Stimulated activated CD8-positive, alpha-beta memory T cell treated with anti-CD3 and anti-CD28 coated beads, Interleukin-4, amount 100 ng/mL, for 1 hour (primary cell): ENCODE measurements at places on chromosomes 5 and 9.

DNA sequence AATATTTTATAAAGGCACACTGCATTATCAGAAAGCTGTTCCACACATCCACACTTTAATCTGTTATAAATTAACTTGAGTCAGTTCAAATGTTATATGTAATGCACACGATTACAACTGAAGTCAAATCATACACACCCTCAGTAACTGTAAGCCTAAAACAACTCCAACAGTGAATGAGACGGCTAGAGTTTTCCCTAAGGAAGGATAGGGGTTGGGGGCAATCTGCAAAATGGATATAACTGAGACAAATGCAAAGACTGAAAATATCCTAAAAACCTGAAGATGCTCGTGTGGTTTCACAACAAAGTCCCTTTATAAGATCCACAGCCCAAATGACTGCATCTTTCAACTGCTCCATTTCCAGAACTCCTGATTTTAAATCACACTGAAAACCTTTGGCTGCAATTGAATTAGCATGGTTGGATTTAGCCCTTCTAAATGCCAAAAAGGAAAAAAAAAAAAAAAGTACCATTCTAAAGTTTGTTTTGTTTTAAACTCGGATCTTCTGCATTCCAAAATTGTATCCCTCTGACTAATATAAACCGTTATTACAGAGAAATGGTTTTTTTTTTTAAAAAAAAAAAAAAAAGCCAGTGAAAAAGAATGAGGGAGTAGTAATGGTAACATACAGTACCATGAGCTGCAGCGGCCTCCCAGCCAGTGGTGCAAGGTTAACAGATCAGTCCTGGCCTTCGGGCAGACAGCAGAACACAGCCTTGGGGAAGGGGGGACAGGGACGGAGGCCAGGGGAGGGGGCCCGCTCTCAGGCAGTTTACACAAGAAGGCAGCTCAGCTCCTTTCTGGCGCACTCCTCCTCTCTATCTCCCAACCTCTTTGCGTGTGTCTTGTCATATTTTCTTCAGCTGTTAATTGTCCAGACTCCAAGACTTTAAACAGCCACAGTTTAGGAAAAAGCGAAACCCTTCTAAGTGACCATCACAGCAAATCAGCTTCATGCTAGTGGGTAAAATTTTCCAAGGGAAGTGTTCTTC is 166.1 kb downstream of the BNC2 start:
- DNase-seq: no peak

- DNase-seq: no peak
Measured at GRCh38 chr9:137085920-137086530, 760 bp upstream of the MAN1B1 start.

- no peak for DNase-seq
Measured at GRCh38 chr5:74442466-74442865, 198.1 kb downstream of the ENC1 start.

- DNase-seq: no peak
Measured at GRCh38 chr5:96794757-96795156, 13.0 kb downstream of the ERAP1 start.

DNA sequence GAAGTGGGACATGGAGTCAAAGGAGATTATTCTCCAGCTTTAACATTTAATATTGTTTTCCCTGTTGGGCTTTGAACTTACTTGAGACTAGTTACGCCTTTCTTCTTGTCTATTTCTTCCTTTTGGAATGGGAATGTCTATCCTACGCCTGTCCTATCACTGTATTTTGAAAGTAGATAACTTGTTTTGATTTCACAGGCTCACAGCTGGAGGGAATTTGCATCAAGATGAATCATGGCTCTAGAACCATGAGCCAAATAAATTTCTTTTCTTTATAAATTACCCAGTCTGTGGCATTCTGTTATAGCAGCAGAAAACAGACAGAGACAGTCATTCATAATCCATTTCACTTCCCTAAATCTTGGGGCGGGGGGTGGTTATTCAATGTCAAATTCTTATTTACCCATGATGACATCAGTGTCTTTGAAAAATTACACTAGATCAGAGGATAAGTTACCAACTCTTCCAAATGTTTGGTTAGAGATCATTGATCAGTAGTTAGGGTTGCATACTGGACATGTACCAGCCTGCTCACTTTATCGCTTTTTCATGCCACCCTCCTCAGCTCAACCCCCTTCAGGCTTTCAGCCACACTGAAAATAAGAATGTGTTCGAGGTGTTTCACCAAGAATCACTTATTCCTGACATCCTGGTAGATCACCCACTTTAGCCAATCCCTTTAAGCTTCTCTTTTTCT is 419.6 kb upstream of the PIK3R1 start:
- DNase-seq: no peak

DNA sequence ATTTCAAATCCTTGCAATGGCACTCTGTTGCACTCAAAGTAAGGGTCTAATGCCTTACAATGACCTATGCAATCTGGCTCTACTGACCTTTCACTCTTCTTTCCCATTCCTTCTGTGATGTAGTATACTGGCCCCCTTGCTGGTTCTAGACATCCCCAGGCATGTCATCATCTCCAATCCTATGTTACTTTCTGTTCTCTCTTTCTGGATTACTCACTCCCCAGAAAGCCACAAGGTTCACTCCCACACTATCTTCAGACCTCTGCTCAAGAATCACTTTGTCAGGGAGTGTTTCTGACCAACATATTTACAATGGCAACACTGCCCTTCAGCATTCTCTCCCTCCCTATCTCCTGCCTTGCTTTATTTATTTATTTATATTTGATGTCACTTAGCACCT is 802.2 kb upstream of the WWC1 start:
- DNase-seq: no peak

DNA sequence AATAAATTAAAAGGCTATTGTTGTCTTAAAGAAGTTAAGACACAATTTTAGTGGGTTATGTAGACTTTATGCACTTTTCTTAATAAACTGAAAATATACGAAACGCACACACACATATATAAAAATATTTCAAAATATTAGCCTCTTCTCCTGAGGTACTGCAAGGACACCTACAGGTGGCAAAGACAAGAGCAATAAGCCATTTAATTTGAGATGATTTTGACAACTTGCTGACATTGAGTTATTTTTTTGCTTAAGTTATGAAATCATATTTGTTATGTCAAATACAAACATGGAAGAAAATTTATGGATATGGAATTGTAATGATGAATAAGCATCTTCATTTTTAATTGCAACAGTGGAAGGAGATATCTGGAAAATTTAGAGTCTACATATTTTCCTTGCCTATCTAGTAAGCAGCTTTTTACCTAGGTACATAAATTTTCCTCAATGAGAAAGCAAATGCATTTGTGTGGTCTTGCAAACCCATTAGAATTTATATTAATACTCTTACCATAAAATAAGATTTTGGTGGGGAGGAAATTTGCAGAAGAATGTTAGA is 301.6 kb downstream of the ISL1 start:
- no peak for DNase-seq

DNA sequence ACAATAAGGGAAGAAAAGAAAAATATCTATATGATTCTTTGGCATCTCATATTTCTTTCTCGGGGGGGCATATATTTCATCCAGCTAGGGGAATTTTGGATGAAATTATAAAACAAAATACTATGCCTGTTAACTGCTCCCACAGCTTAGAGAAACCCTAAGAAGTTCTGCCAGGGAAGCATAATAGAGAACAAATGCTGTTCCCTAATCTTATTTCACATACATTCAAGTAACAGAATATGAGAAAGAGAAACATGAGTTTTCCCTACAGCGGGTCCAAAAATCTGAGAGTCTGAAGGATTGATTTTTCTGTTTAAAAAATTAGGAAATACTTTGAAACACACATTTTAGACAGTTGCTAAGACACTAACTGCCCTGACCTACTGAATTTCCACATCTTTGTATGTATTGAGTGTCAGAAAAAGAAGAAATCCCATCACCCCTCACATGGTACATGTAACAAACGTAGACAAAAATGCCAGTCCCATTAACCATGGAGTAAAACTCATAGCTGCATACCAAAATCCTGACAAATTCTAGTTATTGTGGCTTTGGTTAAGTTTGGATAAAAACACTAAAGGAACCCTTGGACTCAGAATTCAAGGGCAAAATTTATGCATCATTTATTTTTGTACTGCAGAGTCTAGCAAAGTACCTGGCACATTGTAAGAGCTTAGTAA is 620.2 kb upstream of the DMAC1 start:
- DNase-seq: no peak

DNA sequence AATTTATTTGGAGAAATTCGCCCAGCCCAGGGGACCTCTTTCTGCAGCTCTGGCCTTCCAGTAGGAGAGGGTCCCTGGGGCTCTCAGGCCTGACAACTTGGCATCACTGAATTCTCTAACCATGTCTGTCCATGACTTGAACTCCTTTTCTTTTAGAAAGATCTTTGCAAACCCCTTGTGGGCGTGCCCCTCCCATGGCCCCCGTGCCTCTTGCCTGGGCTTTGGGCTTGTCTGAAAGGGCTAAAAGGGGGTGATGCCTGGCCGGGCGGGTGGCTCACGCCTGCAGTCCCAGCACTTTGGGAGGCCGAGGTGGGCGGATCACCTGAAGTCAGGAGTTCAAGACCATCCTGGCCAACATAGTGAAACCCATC is 3.2 kb upstream of the SQSTM1 start:
- no peak for DNase-seq

DNA sequence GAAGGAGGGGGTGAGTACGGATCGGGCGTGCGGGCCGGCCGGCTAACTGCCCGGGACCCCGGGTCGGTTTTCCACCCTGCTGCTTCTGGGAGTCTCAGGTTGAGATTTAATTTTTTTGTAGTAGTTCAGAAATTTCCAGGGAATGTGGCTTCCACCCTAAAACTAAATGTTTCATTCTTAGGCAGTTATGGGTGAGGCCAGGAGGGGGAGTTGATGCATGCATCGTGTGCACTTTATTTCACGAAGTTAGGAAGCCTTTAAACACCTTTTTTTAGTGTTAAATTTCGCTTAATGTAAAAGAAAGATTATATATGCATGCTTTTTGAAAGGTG is 905 bp downstream of the CDK9 start:
- no peak for DNase-seq

- no peak for DNase-seq
Measured at GRCh38 chr5:141834331-141834730, 43.9 kb downstream of the PCDH1 start.

DNA sequence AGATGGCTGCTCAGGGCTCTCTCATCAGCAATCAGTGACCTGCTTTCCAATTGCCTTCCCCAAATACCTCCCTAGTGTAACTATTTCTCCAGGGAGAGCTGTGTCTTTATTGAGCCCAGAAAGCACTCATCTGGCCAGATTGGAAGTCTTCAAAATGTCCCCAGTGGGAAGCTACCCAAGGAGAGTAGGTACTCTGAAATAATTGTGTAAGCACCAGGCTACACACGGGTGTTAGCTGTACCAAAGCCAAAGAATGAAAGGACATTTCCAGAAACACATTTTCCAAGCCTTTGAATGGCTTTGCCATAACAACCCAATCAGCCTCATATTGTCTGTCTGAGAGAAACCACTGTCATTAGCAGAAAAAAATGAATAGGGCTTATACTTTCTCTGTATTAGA is 318.8 kb downstream of the FAM170A start:
- DNase-seq: no peak

DNA sequence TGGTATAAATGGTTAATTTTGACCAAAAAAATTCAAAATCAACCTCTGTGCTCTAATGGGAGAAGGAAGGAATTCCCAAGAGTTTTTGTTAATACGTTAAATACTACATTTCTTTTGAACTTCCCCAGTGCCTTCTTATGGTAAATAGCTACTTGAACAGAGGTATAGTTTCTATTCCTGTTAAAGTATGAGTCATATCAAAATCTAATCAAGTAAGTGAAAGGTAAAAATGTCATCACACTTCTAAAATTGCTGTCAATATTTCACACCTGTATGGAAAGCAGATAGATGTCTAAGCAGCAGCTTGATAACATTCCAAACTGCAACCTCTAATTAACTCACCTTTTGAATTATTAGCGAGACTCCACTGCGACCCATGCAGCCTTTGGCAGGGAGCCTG is 214.1 kb upstream of the MEF2C start:
- no peak for DNase-seq

- DNase-seq: no peak
Measured at GRCh38 chr9:111633389-111633736, 2.2 kb downstream of the DNAJC25 start.

GRCh38 chr9:115411993-115412452 is 294.1 kb upstream of the TNC start:
- no peak for DNase-seq

DNA sequence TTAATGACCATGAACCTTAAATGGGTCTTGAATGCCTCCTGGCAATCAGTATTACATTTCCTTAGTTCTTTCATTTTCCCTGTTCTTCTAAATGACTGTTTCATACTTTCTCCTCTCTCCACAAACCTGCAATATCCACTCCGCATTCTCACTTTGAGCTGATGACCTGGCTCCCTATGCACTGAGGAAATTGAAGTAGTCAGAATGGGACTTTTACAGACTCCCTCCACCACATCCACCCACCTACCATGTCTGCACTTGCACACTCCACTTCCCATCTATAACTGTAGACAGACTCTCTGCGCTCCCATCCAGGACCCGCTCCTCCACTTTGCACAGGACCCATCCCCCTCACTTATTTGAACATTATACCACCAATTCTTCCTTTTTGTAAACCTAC is 36.2 kb upstream of the GZMA start:
- no peak for DNase-seq

DNA sequence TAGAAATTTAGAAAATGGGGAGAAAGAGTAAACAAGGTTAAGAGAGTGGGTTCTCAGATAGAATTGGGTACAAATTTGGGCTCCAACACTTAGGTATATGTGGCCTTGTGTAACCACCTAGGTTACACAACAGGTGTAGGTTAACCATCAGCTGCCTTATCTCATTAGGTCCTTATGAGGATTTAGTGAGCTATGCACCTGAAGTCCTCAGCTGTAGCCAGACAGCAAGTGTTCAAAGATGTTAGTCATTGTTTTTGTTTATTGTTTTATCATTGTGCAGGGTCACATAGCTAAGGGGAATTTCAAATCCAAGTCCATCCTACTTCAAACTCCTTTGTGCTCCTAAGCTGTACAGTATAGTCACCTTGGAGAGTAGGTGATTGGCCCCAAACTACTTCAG is 970 bp upstream of the TRIM32 start:
- no peak for DNase-seq

DNA sequence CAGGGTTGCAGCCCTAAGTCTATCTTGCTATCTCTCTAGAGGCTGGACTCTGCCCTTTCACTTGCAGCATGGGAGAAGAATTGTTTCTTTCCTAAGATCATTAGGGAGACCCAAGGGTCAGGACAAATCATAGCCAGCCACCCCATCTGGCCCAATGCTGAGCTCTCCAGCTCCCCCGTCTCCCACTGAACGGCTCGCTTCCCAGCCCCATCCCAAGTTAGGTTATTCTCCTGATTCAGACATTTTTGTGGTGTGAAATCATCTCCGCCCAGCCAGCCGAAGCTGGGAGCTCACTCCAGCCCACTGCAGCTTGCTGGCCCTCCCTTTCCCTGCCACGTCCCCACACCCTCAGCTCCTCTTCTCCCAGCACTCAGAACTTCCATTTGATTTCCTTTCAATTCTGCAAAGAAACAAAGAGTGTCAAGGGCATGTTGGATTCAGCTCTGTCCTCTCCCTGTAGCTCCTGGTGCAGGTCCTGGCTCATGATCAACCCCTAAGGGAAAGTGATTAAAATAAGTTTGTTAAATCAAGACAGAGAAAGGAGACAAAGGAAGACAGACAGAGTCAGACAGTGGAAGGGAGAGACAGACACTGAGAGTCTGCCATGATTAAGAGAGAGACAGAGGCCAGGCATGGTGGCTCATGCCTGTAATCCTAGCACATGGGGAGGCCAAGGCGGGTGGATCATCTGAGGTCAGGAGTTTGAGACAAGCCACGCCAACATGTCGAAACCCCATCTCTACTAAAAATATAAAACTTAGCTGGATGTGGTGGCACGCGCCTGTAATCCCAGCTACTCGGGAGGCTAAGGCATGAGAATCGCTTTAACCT is 12.6 kb upstream of the SPARC start:
- no peak for DNase-seq
